Kidney tubule cell (primary cell): ENCODE measurements at places on chromosomes 4 and X.

DNA sequence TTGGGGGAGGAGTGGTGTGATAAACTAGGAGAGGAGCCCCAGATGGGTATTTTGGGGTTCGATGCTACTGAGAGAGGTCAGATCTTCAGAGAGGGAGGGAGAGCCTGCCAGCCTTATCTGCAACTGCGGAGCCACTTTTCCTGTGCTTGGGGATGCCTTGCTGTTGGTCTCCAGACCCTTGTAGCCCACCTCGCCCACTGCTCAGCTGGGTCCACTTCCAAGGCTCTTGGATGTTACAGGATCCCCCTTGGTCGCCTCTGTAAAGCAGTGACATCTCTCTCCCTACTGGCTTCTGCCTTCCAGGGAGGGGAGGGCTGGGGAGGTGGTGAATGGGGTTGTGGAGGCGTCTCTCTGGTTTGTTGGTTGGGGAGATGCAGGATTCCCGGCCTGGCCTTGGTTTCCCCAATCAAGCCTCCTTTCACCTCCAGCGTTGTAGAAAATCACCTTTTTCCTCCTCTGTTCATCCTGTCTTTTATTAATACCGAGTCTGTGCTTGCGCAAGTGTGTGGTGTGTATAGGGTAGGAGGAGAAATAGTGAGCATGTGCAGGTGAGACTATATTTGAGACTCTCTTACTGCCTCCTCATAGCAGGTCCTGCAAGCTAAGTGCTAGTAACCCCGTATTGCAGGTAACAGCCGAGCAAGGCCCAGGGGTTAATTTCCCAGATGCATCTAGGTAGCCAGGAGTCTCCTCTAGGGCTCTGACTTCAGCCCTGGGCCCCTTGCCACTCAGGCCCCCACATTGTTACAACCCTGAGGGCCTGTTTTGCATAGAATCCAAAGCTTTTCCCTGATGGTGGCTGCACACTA is 337.4 kb downstream of the ARHGAP10 start:
- no peak for DNase-seq

- DNase-seq: no peak
These were observed 113.9 kb upstream of the SORBS2 start for GRCh38 chr4:185925910-185926360.

GRCh38 chrX:51760657-51761056 is 17.4 kb downstream of the GSPT2 start:
- DNase-seq: no peak

DNA sequence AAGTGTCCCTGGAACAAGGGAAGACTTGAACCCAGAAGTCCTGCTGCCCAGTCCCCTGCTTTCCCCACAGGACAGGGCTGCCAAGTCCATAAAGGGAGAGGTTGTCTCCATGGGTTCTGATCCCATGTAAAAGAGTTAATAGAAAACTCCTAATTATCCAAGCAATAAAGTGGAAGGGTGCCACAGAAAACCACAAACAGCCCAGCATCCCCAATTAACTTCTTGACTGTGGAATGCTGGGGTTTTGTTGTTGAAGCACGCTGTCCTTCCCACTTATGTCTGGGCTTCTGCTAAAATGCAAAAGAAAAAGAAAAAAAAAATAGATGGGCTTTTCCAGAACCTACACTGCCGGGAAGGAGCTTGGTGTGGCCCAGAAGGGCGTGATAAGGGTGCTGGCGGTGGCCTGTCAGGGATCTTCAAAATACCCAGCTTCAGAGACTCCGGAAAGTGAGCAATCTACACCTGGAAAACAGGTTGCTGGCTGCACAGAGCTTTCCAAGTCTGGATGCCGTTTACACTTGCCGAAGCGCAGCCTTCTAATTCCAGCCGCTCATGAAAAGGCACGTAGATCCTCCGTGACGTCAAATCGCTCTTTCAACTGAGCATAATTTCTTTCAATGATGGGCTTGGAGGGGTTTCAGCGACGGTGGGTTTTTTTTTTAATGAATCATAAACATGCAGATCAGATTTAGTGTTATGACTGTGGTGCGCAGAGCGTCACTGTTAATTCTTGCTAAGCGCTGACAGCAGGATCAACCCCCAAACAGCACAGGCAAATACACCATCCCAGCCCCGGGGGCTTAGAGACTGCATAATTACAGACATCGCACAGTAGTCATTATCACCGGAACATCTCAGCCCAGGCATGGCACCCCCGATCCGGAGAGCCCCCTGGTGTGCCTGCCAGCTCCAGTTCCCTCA is 197.6 kb downstream of the BCOR start:
- no peak for DNase-seq

- DNase-seq: no peak
These were observed at the start of the genes CT45A10 and SAGE1 for GRCh38 chrX:135893294-135893817. Gene CT45A10, minus strand, starts transcription at chrX:135893444. Its CDS starts 8,100 bp downstream, at chrX:135885344. Gene SAGE1, plus strand, starts transcription at chrX:135893716. Its CDS starts 2,527 bp downstream, at chrX:135896243.

- DNase-seq: peak; percentile 69
These were observed 14.7 kb downstream of the FGFRL1 start for GRCh38 chr4:1026115-1026514.

- DNase-seq: no peak
These were observed 5.5 kb downstream of the MED14 start for GRCh38 chrX:40729598-40730584.

DNA sequence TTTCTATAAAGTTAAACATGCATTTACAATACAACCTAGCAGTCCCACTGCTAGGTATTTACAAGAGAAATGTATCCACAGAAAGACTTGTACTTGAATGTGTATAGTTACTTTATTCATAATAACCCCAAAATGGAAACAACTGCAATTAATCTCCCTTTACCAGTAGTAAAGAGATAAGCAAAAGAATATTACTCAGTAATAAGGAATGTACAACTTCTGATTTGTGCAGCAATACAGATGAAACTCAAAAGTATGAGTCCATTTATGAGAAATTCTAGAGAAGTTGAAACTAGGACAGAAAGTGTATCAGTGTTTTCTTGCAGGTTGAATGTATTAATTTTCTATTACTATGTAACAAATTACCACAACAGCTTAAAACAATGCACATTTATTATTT is 15.2 kb downstream of the USP53 start:
- DNase-seq: no peak

GRCh38 chrX:35104626-35105025 is 162.0 kb downstream of the FAM47B start:
- DNase-seq: no peak

DNA sequence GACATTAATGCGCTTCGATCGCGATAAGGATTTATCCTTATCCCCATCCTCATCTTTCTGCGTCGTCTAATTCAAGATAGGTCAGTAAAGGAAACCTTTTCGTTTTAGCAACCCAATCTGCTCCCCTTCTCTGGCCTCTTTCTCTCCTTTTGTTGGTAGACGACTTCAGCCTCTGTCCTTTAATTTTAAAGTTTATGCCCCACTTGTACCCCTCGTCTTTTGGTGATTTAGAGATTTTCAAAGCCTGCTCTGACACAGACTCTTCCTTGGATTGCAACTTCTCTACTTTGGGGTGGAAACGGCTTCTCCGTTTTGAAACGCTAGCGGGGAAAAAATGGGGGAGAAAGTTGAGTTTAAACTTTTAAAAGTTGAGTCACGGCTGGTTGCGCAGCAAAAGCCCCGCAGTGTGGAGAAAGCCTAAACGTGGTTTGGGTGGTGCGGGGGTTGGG is 528 bp upstream of the FGF2 start:
- DNase-seq: no peak

DNA sequence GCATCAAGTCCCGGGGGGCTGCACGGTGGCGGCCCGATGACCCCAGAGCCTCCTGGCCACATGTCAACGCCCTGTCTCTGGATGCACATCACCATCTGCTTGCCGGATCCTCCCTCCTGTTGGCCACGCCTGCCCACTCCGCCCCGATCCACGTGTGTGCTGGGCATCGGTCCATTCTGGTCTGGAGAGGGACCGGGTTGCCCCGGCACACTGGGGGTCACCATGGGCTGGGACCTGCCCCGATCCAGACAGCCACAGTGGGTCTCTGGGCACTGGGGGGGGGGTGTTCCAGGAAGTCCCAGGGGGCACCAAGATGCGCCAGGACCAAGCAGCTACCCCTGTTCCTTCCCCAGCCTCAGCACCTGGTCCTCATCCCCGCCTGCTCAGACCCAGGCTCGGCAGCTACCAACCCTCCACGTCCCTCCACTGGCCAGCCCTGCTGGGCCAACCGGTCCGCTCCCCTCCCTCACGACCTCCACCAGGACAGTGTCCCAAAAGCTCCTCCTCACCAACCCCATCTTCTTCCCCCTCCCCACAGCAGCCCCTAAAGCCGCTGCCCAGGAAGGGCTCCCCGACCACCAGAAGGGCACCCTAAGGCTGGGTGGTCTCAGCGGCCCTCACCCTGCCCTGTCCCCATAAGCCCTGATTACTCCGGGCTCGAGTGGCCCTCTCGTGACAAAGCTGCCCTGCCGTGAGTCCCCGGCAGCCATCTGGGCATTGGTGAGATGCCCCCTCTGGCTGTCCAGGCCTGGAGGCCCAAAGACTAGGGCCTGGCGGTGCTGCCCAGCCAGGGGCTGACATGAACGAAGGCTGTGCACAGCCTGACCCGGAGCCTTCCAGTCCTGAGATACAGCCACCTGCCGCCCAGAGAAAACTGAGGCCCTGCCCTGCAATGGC is 4.6 kb downstream of the CTBP1 start:
- DNase-seq: no peak

GRCh38 chr4:6847178-6847577 is 62.4 kb upstream of the TBC1D14 start:
- no peak for DNase-seq

DNA sequence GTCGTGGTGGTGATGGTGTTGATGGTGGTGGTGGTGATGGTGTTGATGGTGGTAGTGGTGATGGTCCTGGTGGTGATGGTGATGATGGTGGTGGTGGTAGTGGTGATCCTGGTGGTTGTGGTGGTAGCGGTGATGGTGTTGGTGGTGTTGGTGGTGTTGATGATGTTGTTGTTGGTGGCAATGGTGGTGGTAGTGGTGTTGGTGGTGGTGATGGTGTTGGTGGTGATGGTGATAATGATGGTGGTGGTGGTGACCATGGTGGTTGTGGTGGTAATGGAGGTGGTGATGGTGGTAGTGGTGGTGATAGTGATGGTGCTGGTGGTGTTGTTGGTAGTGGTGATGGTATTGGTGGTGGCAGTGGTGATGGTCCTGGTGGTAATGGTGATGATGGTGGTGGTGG is 49.1 kb downstream of the TLR10 start:
- DNase-seq: no peak

GRCh38 chrX:151816934-151817333 is 82.4 kb downstream of the CNGA2 start:
- DNase-seq: no peak

- DNase-seq: no peak
These were observed 21.9 kb upstream of the EMCN start for GRCh38 chr4:100539706-100540105.

DNA sequence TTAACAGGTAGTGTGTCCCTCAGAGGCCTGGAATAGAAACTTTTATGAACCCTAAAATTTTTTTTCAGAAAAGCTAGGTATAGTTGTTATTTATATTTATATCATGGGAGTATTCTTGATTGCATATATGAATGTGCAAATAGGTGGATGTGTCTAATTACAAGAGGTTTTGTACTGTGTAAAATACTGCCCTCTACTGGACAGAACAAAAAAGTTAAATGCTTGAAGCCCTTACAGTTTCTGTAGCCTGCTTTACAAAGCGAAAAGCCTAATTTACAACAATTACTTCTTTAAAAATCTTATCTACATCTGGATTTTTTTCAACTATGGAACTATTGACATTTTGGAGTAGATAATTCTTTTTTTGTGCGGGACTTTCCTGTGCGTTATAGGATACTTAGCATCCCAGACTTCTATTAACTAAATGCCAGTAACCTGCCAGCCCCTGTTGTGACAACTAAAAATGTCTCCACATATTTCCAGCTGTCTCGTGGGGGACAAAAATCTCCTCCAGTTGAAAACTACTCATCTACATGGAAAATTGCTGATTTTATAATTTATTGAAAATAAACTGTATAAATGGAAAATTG is 35.1 kb downstream of the ENPEP start:
- DNase-seq: peak; percentile 67

DNA sequence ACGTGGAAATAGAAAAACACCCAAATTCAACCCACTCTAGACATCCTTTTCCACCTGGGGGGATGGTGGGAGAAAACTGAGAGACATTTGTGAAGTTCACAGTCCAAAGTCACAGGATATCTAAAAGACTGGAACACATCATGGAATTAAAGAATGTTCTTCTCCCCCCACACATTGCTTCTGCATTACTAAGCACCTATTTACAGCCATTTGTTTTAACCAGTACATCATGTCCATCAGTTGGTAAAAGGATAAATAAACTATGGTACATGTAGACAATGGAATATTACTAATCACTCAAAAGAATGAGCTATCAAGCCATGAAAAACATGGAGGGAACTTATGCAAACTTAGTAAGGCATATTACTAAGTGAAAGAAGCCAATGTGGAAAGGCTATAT is 185.5 kb upstream of the ANXA10 start:
- no peak for DNase-seq

DNA sequence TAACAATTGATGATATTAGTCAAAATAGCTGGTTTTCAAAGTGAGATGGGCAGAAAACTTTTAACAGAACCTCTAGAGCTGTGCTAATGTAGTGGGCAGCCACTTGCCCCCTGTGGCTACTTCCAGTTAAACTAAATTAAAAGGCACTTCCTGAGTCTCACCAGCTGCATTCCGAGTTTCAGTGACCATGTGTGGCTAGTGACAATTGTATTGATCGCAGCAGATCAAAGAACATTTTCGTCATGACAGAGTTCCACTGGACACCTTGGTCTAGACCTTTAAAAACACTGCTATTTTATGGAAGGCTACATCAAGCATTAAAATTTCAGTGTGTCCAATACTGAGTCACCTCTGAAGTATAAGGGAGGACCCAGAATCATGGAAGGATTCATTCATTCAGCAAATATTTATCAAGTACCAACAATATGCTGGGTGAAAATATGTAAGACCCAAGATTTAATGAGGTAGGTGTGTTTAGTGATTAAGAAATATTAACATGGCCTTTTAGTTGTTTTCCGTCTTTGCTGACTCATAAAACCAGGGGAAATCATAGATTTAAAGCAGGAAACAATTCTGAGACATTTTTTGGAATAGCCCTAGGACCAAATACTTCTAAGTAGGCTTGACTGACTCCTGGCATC is 5.1 kb upstream of the FAT1 start:
- peak; percentile 78 for DNase-seq

DNA sequence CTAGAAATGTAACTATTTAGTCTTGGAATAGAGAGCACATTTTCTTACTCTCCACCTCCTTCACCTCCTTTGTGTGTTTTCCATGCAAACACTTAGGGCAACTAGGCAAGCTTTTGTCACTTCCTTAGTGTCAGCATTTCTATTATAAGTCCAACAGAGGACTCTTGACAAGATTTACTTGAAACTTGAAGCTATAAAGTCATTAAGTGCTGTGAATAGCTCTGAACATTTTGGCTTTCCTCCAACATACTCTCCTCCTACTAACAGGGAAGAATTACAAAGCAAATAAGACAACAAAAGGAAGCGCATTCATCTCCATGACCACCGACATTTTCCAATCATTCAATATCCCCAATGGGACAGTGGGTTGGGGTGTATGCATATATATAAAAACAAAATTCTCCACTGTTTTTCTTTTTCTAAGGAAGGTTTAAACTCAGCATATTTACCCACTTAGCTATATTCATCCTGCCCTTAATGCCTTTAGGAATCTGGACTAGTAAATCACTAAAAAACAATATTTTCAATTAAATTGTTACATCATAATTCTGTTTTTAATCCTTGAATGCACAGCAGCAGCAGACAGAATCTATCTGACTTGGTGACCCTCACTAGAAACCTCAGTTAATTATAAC is 264.6 kb downstream of the SNCA start:
- no peak for DNase-seq

- no peak for DNase-seq
These were observed 87.7 kb downstream of the KDR start for GRCh38 chr4:55037728-55038127.

- peak; percentile 68 for DNase-seq
These were observed 47.9 kb upstream of the RGN start for GRCh38 chrX:47030339-47030738.
